ENCODE measurements at places on chromosomes 7 and 10. TPM values are rescaled to one million over a fixed set of nuclear protein-coding genes. Genes with fewer than 3 reads are reported as not detected.
A peak's percentile ranks its signal among the peaks of the same experiment; 100 is the strongest.

DNA sequence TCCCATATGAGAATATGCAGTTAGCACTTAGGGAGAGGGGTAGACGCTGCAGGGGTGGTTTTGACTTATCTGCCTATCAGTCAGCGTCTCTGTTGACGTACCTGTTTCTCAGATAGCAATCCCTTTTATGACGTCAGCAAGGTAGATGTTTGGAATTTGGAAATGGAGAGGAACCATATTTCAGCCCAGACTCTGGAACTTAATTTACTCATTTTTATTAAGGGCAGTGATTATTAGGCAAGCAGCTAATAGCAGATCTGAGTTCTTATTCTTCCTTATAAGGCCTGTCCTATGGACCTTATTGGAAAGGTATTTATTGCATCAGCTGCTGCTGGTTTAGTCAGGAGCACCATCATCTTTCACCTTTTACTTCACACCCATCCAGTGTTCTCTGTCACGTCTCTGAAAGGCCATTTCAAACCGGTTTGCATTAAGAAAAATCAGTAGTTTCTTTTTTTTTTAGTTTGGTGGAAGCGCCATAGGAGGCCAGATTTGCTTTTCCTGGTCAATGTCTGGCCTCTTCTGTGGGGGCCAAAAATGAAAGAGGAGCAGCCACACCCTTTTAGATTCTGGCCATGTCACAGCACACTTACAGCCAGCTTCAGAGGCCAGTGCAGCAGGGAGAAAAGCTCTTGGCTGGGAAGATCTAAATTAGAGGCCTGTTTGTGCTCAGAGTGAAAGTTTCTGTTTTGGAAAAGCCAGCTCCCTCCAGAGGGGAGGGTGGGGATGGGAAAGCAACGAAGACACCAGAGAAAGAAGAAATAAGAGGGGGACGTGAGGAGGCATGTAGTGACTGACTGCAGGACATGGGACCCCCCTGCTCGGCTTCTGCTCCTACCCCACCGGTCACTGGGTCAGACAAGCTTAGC is 146.3 kb downstream of the TCF7L2 start:
- no peak for DNase-seq

DNA sequence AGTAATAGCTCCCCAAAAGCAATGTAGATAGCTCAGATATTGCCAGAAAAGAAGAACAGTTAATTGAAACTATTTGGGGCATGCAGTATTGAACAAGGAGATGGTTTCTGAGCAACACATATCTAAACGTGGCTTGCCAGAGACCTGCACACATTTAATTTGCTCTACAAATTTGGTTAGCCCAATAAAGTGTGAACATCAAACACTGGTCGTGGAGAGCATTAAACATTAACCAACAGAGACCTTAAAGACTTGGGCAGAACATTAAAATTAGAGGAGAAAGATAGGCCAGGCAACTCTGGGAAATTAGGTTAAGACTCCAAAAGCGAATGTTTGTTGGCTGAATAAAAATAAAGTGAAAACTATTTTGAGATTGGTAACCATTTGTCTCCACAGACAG is 61.6 kb upstream of the ARID5B start:
- no peak for DNase-seq

- no peak for DNase-seq
Observed at GRCh38 chr7:48085433-48085791, 3.7 kb upstream of the UPP1 start.

The ABCC2 gene
- total RNA-seq, result 9.9 TPM

- DNase-seq, result peak; percentile 59
Observed at GRCh38 chr7:128031901-128032604, 816 bp upstream of the LRRC4 start.

DNA sequence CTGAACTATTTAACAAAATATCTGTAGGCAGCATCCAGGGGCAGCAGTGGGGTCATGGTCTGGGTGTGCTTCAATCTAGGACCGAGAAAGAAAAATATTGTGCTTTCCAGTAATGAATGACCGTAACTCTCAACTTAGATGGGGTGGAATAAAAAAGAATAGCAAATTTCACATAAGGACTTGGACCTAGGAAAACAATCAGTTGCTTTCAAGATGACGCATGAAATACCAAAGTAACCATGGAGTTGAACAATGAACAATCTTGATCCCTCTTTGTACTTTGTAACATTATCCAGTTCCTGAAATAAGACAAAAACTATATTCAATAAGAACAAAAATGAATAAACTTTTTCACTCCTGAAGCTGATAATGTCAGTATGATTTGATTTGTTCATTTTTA is 167.1 kb downstream of the C7orf25 start:
- DNase-seq, result no peak
